Adrenal gland (tissue), 19 donors: ENCODE measurements at places on chromosomes 6 and 20. TPM values are rescaled to one million over a fixed set of nuclear protein-coding genes. Genes with fewer than 3 reads are reported as not detected.

Gene ATG5
- 65.9 TPM for total RNA-seq

Gene SLC44A4
- 19.5 TPM for total RNA-seq

Gene CAGE1
- total RNA-seq: not detected

Gene PPIL6
- total RNA-seq: 3.3 TPM

Gene MYB
- total RNA-seq: 1.2 TPM

Gene PNPLA1
- total RNA-seq: not detected

Gene TNXB
- total RNA-seq: 111 TPM
